ENCODE measurements at places on chromosomes 3 and 15. TPM values are rescaled to one million over a fixed set of nuclear protein-coding genes. Genes with fewer than 3 reads are reported as not detected.
A peak's percentile ranks its signal among the peaks of the same experiment; 100 is the strongest.

GRCh38 chr3:119589102-119589773 is 8.4 kb upstream of the PLA1A start:
- no peak overlapping the region for H3K27ac ChIP-seq
- peaks cover 21% of the 10 kb centered on the region for H3K4me1 ChIP-seq
- no peak for DNase-seq
- no peak overlapping the region for H3K4me3 ChIP-seq
- no peaks in the 10 kb centered on the region for H3K36me3 ChIP-seq

PRSS50 gene
- total RNA-seq = not detected

GRCh38 chr15:35669432-35670045 is 123.6 kb upstream of the DPH6 start:
- peaks cover 19% of the 10 kb centered on the region for H3K4me1 ChIP-seq
- H3K4me3 ChIP-seq = no peak overlapping the region
- no peak overlapping the region for H3K27ac ChIP-seq
- H3K27me3 ChIP-seq = no peaks in the 10 kb centered on the region
- H3K36me3 ChIP-seq = no peaks in the 10 kb centered on the region

GRCh38 chr3:29697989-29698388 is 417.1 kb downstream of the RBMS3 start:
- no peaks in the 10 kb centered on the region for H3K27me3 ChIP-seq
- peaks cover 61% of the 10 kb centered on the region for H3K4me1 ChIP-seq
- peak overlapping the region; percentile 58 for H3K4me3 ChIP-seq

DNA sequence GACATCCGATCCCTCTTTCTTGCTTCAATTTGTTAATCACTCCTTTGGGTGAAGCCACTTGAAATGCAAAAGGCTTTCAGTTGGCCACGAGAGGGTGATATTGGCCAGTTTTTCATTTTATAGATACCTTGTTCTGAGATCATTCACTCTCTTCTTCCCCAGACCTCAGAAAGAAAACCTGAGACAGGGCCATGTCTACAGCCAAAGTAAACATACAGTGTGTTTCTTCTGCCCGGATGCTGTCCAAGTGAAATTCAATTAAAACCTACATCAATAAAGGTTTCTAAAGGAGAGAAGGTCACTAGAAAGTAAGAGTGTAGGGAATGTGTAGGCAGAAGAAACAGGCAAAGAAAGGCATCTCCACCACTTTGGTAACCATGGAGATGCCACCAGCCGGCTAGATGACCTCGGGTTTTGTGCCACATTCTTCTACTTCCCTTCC is 39.5 kb upstream of the FMN1 start:
- peaks cover 36% of the 10 kb centered on the region for H3K27me3 ChIP-seq
- H3K4me3 ChIP-seq = no peak overlapping the region
- 0 out of 2 replicates have a peak, but pooled peaks cover 5% of the 10 kb centered on the region for H3K4me1 ChIP-seq
- H3K27ac ChIP-seq = no peak overlapping the region
- H3K36me3 ChIP-seq = no peaks in the 10 kb centered on the region

DNA sequence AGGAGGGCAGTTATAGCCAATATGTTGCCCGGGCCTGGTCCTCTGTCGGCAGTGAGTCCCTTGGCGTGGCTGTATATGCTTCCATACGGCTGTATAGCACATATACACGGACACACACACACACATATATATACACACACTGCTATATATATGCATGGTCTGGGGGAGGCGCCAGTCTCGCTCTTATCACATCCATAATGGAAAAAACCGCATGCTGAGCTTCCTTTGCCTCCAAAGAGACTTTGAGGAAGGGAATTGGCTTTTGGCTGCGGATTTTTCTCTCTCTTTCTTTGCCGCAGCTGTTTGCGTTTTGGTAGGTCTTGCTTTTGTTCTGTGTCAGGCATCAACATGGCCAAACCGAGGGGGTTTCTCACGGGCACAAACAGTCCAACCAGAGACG is 11.3 kb upstream of the TMEM115 start:
- no peak for DNase-seq
- no peak overlapping the region for H3K4me3 ChIP-seq
- no peaks in the 10 kb centered on the region for H3K36me3 ChIP-seq
- no peaks in the 10 kb centered on the region for H3K4me1 ChIP-seq
- H3K27me3 ChIP-seq = peaks cover 29% of the 10 kb centered on the region

- H3K4me1 ChIP-seq = peaks cover 6% of the 10 kb centered on the region
- DNase-seq = no peak
- no peak overlapping the region for H3K4me3 ChIP-seq
- peaks cover 19% of the 10 kb centered on the region for H3K36me3 ChIP-seq
- no peak overlapping the region for H3K27ac ChIP-seq
Measured at GRCh38 chr3:172449466-172450149, 1.4 kb upstream of the GHSR start.

TIMP4 gene
- 0.12 TPM for total RNA-seq

- H3K36me3 ChIP-seq = peaks cover 28% of the 10 kb centered on the region
- no peak overlapping the region for H3K27ac ChIP-seq
- peaks cover 18% of the 10 kb centered on the region for H3K27me3 ChIP-seq
- DNase-seq = no peak
- H3K4me3 ChIP-seq = no peak overlapping the region
Measured at GRCh38 chr15:66494262-66494661, 3.3 kb downstream of the SNAPC5 start.

GRCh38 chr3:66092175-66092995 is 53.7 kb upstream of the MAGI1 start:
- peaks cover 15% of the 10 kb centered on the region for H3K36me3 ChIP-seq
- DNase-seq = no peak
- H3K4me1 ChIP-seq = peaks cover 26% of the 10 kb centered on the region

ABTB1 gene
- 14.0 TPM for total RNA-seq

- peaks cover 8% of the 10 kb centered on the region for H3K36me3 ChIP-seq
- peak overlapping the region; percentile 10 for H3K4me3 ChIP-seq
- no peaks in the 10 kb centered on the region for H3K27me3 ChIP-seq
- peaks cover 69% of the 10 kb centered on the region for H3K4me1 ChIP-seq
- DNase-seq = peak; percentile 60
Measured at GRCh38 chr15:71325481-71325880, 210.2 kb downstream of the THSD4 start.

GRCh38 chr15:90823455-90823974 is 44.9 kb upstream of the FURIN start:
- H3K4me3 ChIP-seq = no peak overlapping the region
- no peaks in the 10 kb centered on the region for H3K4me1 ChIP-seq
- no peak overlapping the region for H3K27ac ChIP-seq
- no peaks in the 10 kb centered on the region for H3K36me3 ChIP-seq

DNA sequence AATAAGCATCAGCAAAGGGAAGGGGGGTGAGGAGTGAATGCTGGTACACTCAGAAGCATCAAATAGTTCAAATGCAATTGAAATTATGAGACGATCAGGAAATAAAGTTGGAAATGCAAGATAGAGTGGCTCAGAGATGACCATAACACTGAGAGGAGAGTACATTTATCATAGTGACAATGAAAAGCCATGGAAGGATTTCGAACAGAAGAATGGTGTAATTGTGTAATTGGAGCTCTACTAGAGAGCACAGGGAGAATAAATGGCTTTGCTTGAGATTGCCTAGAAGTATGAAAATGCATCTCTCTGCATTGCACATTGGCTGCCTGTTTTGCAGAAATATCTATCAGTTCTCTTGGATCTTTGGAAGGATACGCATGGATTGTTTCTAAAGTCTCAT is 163.3 kb downstream of the TP63 start:
- no peak overlapping the region for H3K4me3 ChIP-seq
- no peaks in the 10 kb centered on the region for H3K4me1 ChIP-seq
- H3K36me3 ChIP-seq = no peaks in the 10 kb centered on the region
- H3K27me3 ChIP-seq = peaks cover 6% of the 10 kb centered on the region
- no peak for DNase-seq

TM4SF1 gene
- 70.1 TPM for total RNA-seq

DNA sequence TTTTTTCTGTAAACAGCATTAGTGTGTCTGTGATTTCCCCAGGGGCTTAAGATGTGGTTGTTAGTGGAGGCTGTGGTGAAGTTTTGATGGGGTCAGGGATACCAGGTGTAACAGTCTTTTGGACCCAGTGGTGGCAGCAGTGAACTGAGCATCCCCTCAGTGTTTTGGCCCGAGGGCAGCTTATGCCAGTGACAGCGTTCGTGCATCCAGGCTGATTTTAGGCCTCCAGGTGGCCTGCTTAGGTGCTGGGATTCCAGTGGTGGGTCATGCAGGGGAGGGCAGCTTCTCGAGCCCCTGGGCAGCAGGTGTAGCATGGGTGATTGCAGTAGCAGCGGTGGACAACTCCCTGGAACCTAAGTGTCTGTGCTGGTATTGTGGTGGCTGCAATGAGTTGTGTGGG is 29.2 kb downstream of the STT3B start:
- H3K4me3 ChIP-seq = no peak overlapping the region
- no peaks in the 10 kb centered on the region for H3K27me3 ChIP-seq
- peaks cover 55% of the 10 kb centered on the region for H3K4me1 ChIP-seq

- peaks cover 2% of the 10 kb centered on the region for H3K27me3 ChIP-seq
- no peak overlapping the region for H3K4me3 ChIP-seq
- no peak overlapping the region for H3K27ac ChIP-seq
- no peak for DNase-seq
- H3K4me1 ChIP-seq = peaks cover 7% of the 10 kb centered on the region
- H3K36me3 ChIP-seq = no peaks in the 10 kb centered on the region
Measured at GRCh38 chr3:23341147-23341838, 138.2 kb downstream of the UBE2E2 start.

PTX3 gene
- 20.1 TPM for total RNA-seq

DNA sequence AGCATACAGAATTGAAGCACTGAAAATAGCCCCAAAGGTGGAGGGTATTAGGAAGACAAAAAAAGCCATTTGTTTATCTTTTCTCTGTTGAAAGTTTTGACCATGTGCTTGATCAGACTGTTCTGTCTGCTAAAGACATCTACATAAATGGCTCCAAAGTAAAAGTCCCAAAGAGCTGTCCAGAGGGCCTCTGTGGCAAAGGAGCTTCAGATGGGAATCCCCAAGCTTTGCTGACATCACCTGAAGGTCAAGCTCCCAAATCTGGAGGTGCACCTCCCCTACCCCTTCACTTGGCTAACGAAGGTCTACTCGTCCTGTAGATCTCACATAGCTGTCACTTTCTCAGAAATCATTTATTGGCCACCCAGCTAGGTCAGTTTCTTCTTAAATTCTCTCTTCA is 194.6 kb upstream of the SLC2A2 start:
- peaks cover 10% of the 10 kb centered on the region for H3K4me1 ChIP-seq
- peaks cover 9% of the 10 kb centered on the region for H3K36me3 ChIP-seq
- no peak overlapping the region for H3K4me3 ChIP-seq
- DNase-seq = no peak

GRCh38 chr3:127260826-127261555 is 26.9 kb downstream of the PRR20G start:
- H3K27me3 ChIP-seq = peaks cover 52% of the 10 kb centered on the region
- DNase-seq = no peak
- no peaks in the 10 kb centered on the region for H3K36me3 ChIP-seq
- 0 out of 2 replicates have a peak, but pooled peaks cover 6% of the 10 kb centered on the region for H3K4me1 ChIP-seq

DNA sequence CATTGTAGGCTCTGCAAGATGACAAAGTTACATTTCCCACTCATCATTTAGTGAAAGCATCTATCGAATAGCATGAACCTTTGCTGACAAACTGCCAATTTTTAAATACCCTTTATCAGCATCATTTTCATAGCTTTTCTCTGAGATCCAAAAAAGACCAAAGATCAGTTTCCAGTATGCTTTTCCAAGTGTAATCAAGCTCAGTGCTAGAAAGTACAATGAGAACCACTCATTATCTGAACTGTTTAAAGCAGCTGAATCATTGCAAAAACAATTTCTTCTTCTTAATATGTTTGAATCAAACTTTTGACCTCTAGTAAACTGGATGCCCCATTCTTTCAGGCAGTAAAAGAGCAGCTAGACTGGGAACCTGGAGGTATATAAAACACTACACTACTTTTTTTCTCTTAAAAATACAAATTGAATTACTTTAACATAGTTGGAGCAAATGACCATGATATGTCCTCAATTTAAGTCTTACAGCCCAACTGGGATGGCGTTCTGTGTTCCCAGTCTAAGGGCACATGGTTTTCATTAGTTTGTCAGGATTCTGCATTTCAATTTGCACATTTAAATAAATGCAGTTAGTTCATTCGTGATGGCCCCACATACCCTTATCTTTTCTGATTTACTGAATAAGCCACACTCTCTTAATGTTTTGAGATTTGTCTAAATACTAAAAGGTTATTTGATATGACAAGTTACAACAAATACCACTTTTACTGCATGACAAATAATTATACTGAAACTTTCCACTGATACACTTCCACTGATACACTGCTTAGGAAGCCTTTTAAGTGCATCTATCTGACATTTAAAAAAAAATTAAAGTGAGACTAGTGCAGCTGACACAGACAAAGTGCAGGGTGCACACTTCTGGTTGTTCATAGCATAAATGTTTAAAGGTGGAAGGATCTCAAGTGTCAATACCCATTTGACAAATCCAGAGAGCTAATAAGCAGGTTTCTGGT is 146.0 kb upstream of the FRMD4B start:
- peaks cover 14% of the 10 kb centered on the region for H3K27me3 ChIP-seq
- no peaks in the 10 kb centered on the region for H3K4me1 ChIP-seq
- DNase-seq = no peak
- H3K4me3 ChIP-seq = no peak overlapping the region

GUCA1C gene
- not detected for total RNA-seq

ZNF502 gene
- 0.66 TPM for total RNA-seq

DNA sequence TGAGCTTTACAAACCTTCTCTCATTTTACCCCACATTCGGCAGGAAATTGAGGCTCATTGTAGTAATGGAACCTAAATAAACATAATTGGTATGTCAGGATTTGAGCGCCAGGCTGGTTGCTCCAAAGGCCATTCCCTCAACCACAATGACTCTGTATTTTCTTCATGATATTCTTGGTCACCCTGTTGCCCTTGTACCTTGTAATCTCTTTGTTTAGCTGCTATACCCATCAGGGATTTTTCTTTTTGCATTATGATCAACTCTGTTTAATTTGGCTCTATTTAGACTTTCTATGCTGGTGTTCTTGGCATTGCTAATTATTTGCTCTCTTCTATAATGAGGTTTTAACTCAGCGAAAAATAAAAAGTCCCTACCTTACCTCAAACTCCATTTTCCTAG is 29.8 kb downstream of the DUOX2 start:
- DNase-seq = no peak
- no peaks in the 10 kb centered on the region for H3K36me3 ChIP-seq
- no peaks in the 10 kb centered on the region for H3K4me1 ChIP-seq
- H3K27ac ChIP-seq = no peak overlapping the region

DNA sequence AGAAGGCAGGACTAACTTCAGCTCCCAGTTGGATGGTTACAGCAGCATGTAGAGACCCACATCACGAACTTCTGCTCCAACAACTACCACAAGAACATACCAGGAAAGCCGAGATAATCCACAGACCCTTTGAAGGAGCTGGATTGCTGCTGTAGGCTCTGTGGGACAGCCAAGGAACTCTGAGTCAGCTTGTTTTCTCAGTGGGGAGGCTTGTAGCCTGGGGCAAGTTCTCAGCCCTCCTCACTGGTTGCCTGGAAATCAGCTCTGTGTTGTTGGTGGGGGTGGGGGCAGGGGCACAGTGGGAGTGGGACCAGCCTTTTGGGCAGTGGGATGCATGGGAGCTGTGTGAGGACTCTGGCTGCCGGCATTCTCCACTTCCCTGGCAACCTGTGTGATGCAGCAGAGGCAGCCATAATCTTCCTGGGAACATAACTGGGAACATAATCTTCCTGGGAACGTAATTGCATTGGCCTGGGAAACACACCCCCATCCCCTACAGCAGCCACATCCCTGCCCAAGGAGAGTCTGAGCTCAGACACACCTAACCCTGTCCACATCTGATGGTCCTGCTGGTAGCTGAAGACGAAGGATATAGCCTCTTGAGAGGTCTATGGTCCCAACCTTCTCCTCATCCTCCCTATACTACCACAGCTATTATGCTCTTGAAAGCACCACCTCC is 153.1 kb downstream of the PEAK1 start:
- peaks cover 28% of the 10 kb centered on the region for H3K4me1 ChIP-seq
- peak overlapping the region; percentile 88 for H3K27ac ChIP-seq
- peak; percentile 92 for DNase-seq

GRCh38 chr3:43473244-43473643 is 148.6 kb downstream of the ANO10 start:
- no peaks in the 10 kb centered on the region for H3K36me3 ChIP-seq
- no peaks in the 10 kb centered on the region for H3K27me3 ChIP-seq
- no peak overlapping the region for H3K27ac ChIP-seq
- H3K4me3 ChIP-seq = no peak overlapping the region
